Left lobe of liver (tissue), 2 donors: ENCODE measurements at places on chromosomes 5 and 9. TPM values are rescaled to one million over a fixed set of nuclear protein-coding genes. Genes with fewer than 3 reads are reported as not detected.

Gene SH3PXD2B
- total RNA-seq, result 3.8 TPM

DNA sequence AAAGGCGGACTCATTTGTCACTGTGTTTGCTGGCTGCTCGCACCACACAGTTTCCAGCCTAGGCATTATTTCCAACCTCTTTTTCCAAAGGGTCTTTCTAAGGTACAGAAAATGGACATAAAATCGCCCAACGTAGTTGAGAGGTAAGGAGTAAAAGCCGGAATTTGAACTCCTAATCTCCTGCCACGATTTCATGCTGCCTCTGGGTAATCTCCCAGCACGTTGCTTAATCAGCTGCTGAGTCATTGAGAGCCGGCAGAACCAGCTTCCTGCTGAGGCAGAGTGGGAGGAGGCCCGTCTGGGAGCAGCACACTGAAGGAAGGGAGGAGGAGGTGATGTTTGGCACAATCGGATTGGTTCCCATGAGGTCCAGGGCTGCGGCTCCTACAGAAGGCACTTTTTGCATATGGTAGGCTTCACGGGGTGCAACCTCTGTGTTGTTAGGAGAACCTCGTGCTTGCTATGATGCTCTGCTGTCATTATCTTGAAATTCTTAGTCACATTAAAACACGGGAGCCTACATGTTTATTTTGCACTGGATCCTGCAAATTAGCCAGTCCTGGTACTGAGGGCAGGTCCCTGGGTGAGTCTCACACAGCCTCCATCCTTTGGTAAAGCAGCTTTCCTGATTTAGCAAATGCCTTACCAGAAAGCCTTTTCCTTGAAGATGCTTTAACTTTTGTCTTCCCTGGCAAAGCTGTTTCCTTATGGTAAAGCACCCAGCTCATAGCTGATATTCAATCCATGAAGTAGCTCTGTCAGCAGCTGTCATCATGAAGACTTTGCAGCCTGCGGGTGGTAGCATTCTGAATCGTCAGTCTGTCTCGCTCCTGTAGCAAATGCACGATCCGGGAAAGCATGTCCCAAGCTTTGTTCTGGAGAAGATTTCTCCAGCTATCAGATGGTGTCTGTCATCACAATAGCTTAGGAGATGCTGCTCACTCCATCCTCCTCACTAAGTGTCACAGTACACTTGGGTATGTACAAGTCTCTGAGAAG is 191.6 kb upstream of the MSX2 start:
- peak; percentile 49 for DNase-seq

DNA sequence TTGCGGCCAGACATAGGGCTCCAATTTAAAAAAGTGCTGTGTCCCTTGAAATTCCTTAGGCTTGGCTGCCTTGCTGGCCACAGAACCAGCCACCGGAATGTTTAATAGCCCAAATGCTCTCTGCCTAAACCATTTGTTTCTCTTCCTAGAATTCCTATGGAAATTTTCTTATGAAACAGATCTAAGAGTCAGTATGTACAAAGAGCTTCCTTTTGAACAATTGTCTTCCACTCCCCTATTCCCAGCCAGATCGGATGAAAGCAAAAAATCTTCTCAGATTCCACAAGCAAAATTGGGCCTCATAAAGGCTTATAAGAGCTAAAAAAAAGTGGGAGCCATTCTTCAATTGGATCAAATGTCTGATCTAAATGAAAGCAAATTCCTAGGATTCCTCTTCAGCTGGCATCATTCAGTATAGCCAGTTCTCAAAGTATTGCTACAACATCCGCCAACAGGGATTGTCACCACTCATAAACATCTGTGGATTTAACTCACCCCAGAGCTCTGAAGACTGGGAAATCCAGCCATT is 104.3 kb downstream of the CEMIP2 start:
- no peak for DNase-seq

GRCh38 chr9:96554801-96555566 is 64.7 kb downstream of the CDC14B start:
- DNase-seq, result no peak

- DNase-seq, result no peak
Measured at GRCh38 chr9:135613946-135614805, 25.2 kb downstream of the GLT6D1 start.

DNA sequence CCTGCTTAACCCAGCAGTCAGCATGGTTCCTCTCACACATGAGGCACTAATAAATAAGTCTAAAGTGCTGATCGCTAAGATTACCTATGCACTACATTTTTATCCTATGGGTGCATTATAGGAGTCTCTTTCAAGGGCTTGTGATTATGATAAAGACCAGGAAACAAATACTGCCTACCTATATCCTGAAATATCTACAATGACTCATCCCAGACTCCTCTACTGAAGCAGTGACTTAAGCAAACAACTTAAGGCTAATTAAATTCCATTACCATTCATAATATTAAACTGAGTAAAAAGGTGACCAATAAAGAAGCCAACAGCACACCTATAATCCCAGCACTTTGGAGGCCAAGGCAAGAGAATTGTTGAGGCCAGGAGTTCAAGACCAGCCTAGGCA is 338.4 kb downstream of the DNAH5 start:
- DNase-seq, result no peak
